ENCODE measurements at places on chromosomes 4 and X. TPM values are rescaled to one million over a fixed set of nuclear protein-coding genes. Genes with fewer than 3 reads are reported as not detected.
A peak's percentile ranks its signal among the peaks of the same experiment; 100 is the strongest.

Gene NSG1
- 2.3 TPM for total RNA-seq

Gene PPEF2
- 0.33 TPM for total RNA-seq

GRCh38 chr4:180330521-180330920 lies 1912.7 kb upstream of the TENM3 start:
- DNase-seq = no peak
- H3K4me3 ChIP-seq = no peak overlapping the region
- no peaks in the 10 kb centered on the region for H3K4me1 ChIP-seq
- H3K27ac ChIP-seq = no peak overlapping the region
- H3K27me3 ChIP-seq = no peaks in the 10 kb centered on the region
- H3K36me3 ChIP-seq = no peaks in the 10 kb centered on the region

- H3K4me1 ChIP-seq = no peaks in the 10 kb centered on the region
- DNase-seq = no peak
- H3K27ac ChIP-seq = no peak overlapping the region
- H3K36me3 ChIP-seq = no peaks in the 10 kb centered on the region
- no peaks in the 10 kb centered on the region for H3K27me3 ChIP-seq
These were observed 67.5 kb downstream of the NPY1R start for GRCh38 chr4:163264934-163265333.

DNA sequence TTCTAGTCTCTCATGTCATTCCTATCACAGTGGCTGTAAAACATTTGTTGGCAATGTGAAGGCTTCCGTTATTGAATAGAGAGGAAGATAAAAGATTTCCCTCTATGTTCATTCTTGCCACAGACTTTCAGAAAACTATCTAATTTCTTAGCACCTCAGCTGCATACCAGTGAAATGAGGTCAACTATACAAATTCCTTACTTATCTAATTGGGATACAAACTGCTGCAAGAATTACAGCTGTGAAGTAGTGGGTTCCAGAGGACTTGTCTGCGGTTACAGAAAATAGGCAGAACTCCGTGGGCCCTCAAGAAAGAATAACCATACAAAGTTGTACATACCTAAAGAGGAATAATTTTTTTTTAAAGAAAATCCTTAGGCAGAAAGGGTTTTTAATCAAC lies 175.8 kb downstream of the PPP1R2C start:
- H3K27me3 ChIP-seq = no peaks in the 10 kb centered on the region
- no peak overlapping the region for H3K4me3 ChIP-seq
- no peaks in the 10 kb centered on the region for H3K36me3 ChIP-seq
- H3K27ac ChIP-seq = no peak overlapping the region

GRCh38 chrX:49184294-49185281 lies 1.6 kb downstream of the PRICKLE3 start:
- peak overlapping the region; percentile 55 for H3K4me3 ChIP-seq
- H3K27ac ChIP-seq = peak overlapping the region; percentile 84
- peak; percentile 97 for DNase-seq
- H3K36me3 ChIP-seq = peaks cover 9% of the 10 kb centered on the region

DNA sequence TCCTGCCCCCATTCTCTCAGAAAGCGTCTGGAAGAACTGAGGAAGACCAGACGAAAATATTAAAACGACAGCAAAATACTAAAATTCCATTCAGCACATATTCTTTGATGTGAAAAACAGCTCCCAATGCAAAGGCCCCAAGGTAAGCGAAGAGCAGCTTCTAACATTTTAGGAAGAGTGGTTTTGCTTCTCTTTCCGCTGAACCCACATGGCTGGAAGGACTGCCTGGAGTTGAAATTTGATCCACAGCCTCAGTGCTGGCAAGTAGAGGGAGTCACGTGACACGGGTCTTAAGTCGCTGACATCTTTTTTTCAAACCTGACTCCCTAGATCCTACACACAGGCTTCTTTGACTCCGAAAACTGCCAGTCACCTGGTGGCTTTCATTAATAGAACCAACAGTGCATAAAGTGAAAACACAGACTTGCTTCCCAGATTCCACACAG lies at the start of gene FAM13A:
TSS of gene FAM13A (minus strand) at position 233 of the 446 bp plus-strand sequence. CDS start at position 12, 221 bp downstream.
- H3K27me3 ChIP-seq = no peaks in the 10 kb centered on the region
- peak within 1 kb of the TSS; percentile 50 for H3K4me3 ChIP-seq
- peak; percentile 95 for DNase-seq
- peak within 1 kb of the TSS; percentile 74 for H3K27ac ChIP-seq
- peaks cover 32% of the 10 kb centered on the region for H3K4me1 ChIP-seq

DNA sequence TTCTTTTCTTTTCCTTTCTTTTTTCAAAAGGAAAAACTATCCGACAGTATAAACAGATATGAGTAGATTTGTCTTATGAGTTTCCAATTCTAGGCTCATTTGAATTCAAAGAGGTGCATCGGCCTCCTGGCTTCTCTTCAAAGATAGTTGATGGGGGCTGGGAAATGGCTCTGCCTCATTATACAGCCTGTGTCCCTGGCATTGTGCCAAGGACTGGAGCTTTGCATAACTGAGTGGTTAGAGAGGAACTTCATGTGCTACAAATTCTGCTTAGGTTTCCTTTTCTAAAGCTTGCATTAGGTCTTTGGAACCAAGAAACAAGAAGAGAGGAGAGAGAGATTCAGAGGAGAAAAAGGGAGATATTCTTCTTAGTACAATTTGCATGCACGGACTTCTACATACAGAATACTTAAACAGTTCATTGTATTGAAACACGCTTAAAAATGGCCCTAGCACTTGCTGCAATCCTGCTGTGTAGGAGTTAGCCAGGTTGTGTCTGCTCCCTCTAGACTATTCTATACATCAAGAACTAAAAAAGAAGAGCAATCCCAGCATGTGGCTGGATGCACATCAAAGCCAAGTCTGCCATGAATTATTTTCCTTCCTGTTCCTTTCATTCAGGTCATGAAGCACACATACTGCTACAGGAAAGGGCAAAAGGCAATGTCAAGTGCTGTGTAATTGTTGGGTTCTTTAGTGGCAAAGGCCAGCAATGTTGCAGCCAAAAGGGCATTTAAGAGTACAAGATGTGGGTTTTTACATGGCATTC lies 70.9 kb downstream of the INTS12 start:
- H3K4me3 ChIP-seq = no peak overlapping the region
- H3K36me3 ChIP-seq = no peaks in the 10 kb centered on the region
- peak; percentile 89 for DNase-seq
- H3K27me3 ChIP-seq = no peaks in the 10 kb centered on the region
- H3K4me1 ChIP-seq = no peaks in the 10 kb centered on the region

DNA sequence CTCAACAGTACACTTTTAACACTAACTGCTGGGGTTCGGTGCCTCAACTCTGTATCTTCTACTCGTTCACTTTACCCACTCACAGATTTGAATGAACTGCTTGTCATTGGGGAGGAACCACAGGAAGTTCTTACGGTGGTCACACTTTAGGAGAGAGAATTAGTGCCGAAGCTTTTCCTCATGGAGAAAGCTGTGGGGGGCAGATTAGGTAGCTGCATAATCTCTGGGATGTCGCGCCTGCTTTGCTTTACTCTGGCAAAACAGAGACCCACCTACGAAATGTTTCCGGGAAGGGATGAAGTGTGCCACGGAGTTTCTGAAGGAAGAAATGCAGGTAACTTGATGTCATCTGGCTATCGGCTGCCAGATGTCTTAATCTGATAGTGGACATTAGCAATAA lies 949.7 kb upstream of the TENM3 start:
- H3K27ac ChIP-seq = no peak overlapping the region
- DNase-seq = no peak
- H3K36me3 ChIP-seq = no peaks in the 10 kb centered on the region
- H3K4me3 ChIP-seq = no peak overlapping the region

DNA sequence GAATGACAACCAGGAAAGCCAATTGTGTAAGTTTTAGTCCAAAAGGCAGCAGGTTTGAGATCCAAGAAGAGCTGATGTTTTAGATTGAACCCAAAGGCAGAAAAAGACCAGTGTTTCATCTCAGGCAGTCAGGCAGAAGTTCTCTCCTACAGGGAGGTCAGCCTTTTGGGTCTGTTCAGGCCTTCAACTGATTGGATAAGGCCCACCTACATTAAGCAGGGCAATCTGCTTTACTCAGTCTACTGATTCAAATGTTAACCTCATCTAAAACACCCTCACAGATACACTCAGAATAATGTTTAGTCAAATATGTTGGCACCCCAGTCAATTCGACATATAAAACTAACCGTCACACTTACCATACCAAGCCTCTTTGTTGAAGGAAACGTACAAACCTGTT lies 134.2 kb upstream of the NEIL3 start:
- no peak overlapping the region for H3K4me3 ChIP-seq
- H3K27me3 ChIP-seq = no peaks in the 10 kb centered on the region
- no peaks in the 10 kb centered on the region for H3K36me3 ChIP-seq
- DNase-seq = no peak
- H3K27ac ChIP-seq = no peak overlapping the region
- no peaks in the 10 kb centered on the region for H3K4me1 ChIP-seq

- no peaks in the 10 kb centered on the region for H3K4me1 ChIP-seq
- H3K4me3 ChIP-seq = no peak overlapping the region
- no peaks in the 10 kb centered on the region for H3K27me3 ChIP-seq
- DNase-seq = peak; percentile 32
- no peaks in the 10 kb centered on the region for H3K36me3 ChIP-seq
These were observed 34.7 kb upstream of the ASMTL start for GRCh38 chrX:1487401-1487800.

Gene PABPC1L2A
- not detected for total RNA-seq

Gene NUDT10
- 8.0 TPM for total RNA-seq

GRCh38 chr4:86286726-86287125 lies 73.1 kb downstream of the MAPK10 start:
- no peaks in the 10 kb centered on the region for H3K27me3 ChIP-seq
- H3K4me3 ChIP-seq = no peak overlapping the region
- no peaks in the 10 kb centered on the region for H3K36me3 ChIP-seq
- H3K27ac ChIP-seq = no peak overlapping the region
- no peak for DNase-seq
- H3K4me1 ChIP-seq = no peaks in the 10 kb centered on the region

- DNase-seq = peak; percentile 88
- peaks cover 51% of the 10 kb centered on the region for H3K4me1 ChIP-seq
- no peaks in the 10 kb centered on the region for H3K36me3 ChIP-seq
- H3K4me3 ChIP-seq = peak overlapping the region; percentile 53
These were observed 57.3 kb upstream of the BCOR start for GRCh38 chrX:40154853-40155588.

Gene NEXMIF
- 5.4 TPM for total RNA-seq
